Natural killer cell (primary cell): ENCODE measurements at places on chromosomes 5 and 9. TPM values are rescaled to one million over a fixed set of nuclear protein-coding genes. Genes with fewer than 3 reads are reported as not detected.

Gene ANKRD55
- total RNA-seq: not detected

Gene SMIM33
- not detected for total RNA-seq

Gene ZNF483
- 7.4 TPM for total RNA-seq

Gene LMX1B
- total RNA-seq: not detected

DNA sequence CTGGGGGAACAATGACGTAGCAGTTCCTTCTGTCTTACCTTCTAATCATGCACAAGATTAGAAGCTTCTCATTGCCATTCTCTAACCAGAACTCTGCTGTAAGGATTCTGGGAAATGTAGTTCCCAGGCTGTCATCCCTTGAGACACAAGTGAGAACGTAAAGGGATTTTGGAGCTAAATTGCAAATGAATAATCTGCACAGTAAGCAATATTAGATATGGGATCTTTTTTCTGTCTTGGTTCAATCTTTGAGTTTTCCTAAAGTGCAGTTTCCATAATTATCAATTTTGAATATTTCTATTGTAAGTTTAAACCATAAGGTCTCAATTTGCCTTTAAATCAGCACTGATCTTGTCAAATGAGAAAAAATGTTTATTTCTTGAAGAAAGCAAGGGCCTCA, 189.7 kb upstream of the PLPPR1 start:
- no peaks in the 10 kb centered on the region for H3K27me3 ChIP-seq
- DNase-seq: no peak
- H3K4me1 ChIP-seq: no peaks in the 10 kb centered on the region
- no peaks in the 10 kb centered on the region for H3K36me3 ChIP-seq
- H3K4me3 ChIP-seq: no peak overlapping the region
- H3K27ac ChIP-seq: no peak overlapping the region

- no peak for DNase-seq
- H3K27ac ChIP-seq: no peak overlapping the region
- no peaks in the 10 kb centered on the region for H3K36me3 ChIP-seq
Measured at GRCh38 chr5:143562935-143563334, 159.4 kb upstream of the NR3C1 start.

DNA sequence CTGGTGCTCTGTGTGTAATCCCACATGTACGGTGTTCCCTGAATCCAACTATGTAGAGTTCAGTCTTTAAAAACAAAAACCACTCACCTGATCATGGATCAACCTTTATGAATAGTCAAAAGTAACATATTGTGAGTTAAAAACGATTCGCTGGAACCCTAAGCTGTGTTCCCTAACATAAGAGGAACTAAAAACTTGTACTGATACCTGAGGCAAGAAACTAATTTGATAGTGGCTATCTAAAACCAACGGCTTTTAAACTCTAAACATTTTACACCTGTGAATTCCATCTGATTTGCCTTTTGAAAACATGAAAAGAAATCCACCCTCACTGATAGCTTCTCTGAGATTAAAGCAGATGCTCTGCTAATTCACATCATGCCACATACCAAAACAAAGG, 101.5 kb downstream of the DEPDC1B start:
- no peaks in the 10 kb centered on the region for H3K4me1 ChIP-seq
- H3K27me3 ChIP-seq: no peaks in the 10 kb centered on the region
- no peak overlapping the region for H3K4me3 ChIP-seq
- no peaks in the 10 kb centered on the region for H3K36me3 ChIP-seq
- DNase-seq: no peak
- no peak overlapping the region for H3K27ac ChIP-seq

DNA sequence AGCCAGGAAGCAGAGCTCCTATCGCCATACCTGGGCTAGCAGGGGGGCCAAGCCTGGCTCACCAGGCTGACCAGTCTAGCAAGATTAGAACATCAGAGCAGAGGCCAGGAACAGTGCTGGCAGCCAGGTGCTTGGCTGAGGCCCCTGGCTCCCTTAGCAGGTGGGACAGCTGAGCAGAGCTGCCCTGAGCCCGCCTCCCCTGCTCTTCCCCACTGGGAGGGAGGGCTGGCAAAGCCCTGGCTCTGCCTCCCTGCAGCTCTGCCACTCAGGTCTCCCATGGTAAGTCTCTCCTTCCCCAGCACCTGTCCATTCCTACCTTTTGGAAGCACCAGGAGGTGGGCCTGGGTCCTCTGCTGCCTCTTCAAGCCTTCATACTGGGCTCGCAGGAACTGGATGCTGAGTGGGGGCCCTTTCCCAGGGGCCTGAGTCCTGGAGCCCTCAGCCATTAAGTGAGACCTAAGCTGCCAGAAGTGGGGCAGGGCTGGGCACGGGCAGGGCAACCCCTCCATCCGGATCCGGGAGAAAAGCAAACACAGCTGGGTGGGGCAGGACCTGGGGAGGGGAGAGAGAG, 803 bp downstream of the C9orf152 start:
- no peak for DNase-seq
- no peaks in the 10 kb centered on the region for H3K4me1 ChIP-seq
- H3K27me3 ChIP-seq: no peaks in the 10 kb centered on the region
- H3K4me3 ChIP-seq: no peak overlapping the region
- no peak overlapping the region for H3K27ac ChIP-seq
- no peaks in the 10 kb centered on the region for H3K36me3 ChIP-seq

- H3K36me3 ChIP-seq: no peaks in the 10 kb centered on the region
- no peak overlapping the region for H3K27ac ChIP-seq
- no peaks in the 10 kb centered on the region for H3K4me1 ChIP-seq
Measured at GRCh38 chr5:104498281-104498680, 935.7 kb upstream of the NUDT12 start.

- no peaks in the 10 kb centered on the region for H3K27me3 ChIP-seq
- DNase-seq: no peak
- no peak overlapping the region for H3K4me3 ChIP-seq
- no peaks in the 10 kb centered on the region for H3K36me3 ChIP-seq
Measured at GRCh38 chr5:36395260-36395659, 93.6 kb upstream of the RANBP3L start.

- H3K36me3 ChIP-seq: no peaks in the 10 kb centered on the region
- H3K27me3 ChIP-seq: peaks cover 24% of the 10 kb centered on the region
- H3K4me3 ChIP-seq: no peak overlapping the region
- DNase-seq: no peak
Measured at GRCh38 chr5:140923601-140924000, 2.5 kb upstream of the PCDHAC1 start.

DNA sequence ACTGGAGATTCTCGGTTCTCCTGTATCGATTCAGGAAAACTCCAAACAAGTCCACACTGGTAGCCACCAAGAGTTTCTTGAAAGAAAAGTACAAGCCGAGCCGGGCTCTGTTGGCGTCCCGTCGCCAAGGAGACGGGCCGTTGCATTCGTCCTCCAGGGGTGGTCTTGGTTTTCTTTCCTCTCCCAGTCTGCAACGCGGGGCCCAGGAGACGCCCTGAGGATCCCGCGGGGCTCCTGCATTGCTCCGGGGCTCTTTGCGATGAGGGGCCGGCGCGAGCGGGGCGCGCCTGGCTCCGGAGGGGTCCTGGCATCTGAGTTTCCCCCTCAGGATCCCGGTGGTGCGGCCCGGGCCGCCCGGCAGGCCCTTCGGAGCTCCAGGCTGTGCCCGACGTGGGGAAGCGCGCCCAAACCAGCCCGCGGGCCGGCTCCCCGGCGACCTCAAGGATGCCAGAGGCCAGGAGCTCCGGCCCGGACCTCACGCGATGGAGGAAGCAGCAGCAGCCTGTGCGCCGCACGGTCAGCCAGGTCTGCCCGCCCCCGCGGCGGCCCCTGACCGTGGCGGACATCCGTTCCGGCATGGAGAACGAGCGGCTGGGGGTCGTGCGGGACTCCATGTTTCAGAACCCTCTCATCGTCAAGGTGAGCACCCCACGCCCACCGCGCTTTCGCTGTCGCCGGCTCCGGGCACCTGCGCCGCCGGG, at the start of gene CFAP77:
CFAP77 (plus strand) TSS at position 384 of the 701 bp plus-strand sequence; CDS start at position 445, 61 bp downstream.
- H3K27ac ChIP-seq: no peak within 1 kb of the TSS
- peak; percentile 74 for DNase-seq
- peaks cover 34% of the 10 kb centered on the region for H3K27me3 ChIP-seq
- H3K36me3 ChIP-seq: no peaks in the 10 kb centered on the region
